ENCODE measurements at places on chromosomes 4 and X.
A peak's percentile ranks its signal among the peaks of the same experiment; 100 is the strongest.

DNA sequence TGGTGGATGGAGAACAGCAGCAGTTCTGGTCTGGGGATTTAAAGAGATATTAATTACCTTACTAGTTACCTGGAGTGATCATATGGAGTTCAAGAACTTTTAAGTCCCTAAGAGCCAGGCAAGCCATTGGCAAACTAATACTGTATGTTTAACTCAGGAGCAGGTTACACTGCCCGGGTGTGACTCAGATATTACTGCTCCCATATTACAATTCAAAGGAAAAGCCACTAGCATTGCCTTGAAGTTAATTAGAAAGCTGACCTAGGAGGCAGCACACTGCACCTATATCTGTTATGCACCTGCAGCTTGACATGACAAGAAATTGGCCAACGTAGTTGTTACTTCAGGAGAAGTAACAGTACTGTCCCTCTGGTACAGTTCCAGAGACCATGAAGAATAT, 47.2 kb downstream of the GRK4 start:
- DNase-seq = no peak

- DNase-seq = no peak
These were observed 187.6 kb downstream of the TSPAN5 start for GRCh38 chr4:98470831-98471230.

DNA sequence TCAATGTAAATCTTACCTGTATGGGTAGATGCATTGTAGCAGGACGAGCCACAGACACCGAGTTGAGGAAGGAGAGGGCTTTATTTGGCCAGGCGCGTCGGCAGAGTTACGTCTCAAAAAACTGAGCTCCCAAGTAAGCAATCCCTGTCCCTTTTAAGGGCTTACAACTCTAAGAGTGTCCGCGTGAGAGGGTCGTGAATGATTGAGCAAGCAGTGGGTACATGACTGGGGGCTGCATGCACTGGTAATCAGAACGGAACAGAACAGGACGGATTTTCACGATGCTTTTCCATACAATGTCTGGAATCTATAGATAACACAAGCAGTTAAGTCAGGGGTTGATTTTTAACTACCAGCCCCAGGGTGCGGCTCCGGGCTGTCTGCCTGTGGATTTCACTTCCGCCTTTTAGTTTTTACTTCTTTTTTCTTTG, 524.9 kb upstream of the HTR2C start:
- DNase-seq = peak; percentile 85

DNA sequence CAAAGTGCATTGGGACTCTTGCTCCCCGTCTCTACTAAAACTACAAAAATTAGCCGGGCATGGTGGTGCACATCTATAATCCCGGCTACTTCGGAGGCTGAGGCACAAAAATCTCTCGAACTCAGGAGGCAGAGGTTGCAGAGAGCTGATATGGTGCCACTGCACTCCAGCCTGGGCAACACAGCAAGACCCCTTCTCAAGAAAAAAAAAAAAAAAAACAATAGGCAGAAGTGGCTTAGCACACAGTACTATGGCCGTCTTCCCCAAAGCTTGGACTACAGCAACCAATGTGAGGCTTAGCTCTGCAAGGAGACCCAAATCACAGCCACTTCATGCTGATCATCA, 162.8 kb upstream of the PRDX4 start:
- no peak for DNase-seq

Data from hematopoietic multipotent progenitor cell treated with erythropoietin and hydrocortisone succinate and interleukin-3 and kit ligand, for 8 days (in vitro differentiated cells).